Inflammatory macrophage treated with lipopolysaccharide for 4 hours (primary cell): ENCODE measurements at places on chromosomes 3 and 15.
A peak's percentile ranks its signal among the peaks of the same experiment; 100 is the strongest.

GRCh38 chr3:10074666-10075065, 33.4 kb downstream of the FANCD2OS start:
- no peak for DNase-seq

DNA sequence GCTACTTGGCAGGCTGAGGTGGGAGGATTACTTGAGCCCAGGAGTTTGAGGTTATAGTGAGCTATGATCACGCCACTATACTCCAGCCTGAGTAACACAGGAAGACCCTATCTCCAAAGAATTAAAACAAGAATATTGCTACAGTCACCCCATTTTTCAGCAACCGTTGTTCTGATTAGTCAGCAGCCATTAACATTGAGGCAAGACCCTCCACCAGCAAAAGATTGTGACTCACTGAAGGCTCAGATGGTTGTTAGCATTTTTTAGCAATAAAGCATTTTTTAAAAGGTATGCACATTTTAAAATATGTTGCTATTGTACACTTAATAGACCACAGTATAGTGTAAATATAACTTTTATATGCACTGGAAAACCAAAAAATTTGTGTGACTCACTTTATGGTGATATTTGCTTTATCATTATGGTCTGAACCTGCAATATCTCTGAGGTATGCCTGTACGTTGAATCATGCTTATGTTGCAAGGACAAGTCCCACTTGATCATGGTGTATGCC, 492.6 kb downstream of the SQOR start:
- DNase-seq: no peak

- no peak for DNase-seq
Measured at GRCh38 chr3:149575213-149575960, 82.4 kb downstream of the WWTR1 start.

GRCh38 chr3:191244242-191244867, 45.3 kb downstream of the OSTN start:
- peak; percentile 71 for DNase-seq

GRCh38 chr3:195265363-195265976, 5.5 kb downstream of the XXYLT1 start:
- DNase-seq: no peak

DNA sequence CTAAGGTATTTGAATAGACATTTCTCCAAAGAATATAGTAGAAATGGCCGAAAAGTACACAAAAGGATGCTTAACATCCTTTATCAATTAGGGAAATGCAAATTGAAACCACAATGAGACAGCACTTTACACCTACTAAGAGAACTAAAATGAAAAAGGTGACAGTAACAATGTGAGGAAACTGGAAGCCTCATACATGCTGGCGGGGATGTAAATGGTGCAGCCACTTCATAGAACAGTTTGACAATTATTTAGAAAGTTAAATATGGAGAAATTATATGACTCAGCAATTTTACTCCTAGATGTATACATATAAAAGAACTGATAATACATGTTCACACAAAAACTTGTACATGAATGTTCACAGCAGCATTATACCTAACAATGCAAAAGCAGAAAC, 13.4 kb downstream of the SPICE1 start:
- no peak for DNase-seq

GRCh38 chr3:12796171-12797123, at the start of gene CAND2:
Gene CAND2, plus strand, starts transcription at chr3:12796680. Its CDS starts 41 bp downstream, at chr3:12796721.
- DNase-seq: no peak
